Transverse colon (tissue), 4 donors: ENCODE measurements at places on chromosomes 7 and 10.

- H3K36me3 ChIP-seq: no peaks in the 10 kb centered on the region
- H3K4me3 ChIP-seq: no peak overlapping the region
- no peak for DNase-seq
- no peaks in the 10 kb centered on the region for H3K4me1 ChIP-seq
These were observed 15.6 kb upstream of the EFCAB10 start for GRCh38 chr7:105596866-105597265.

- H3K36me3 ChIP-seq: no peaks in the 10 kb centered on the region
- H3K27me3 ChIP-seq: peaks cover 29% of the 10 kb centered on the region
- H3K4me1 ChIP-seq: peaks cover 3% of the 10 kb centered on the region
- DNase-seq: peak; percentile 74
- H3K4me3 ChIP-seq: no peak within 1 kb of the TSS
- no peak within 1 kb of the TSS for H3K27ac ChIP-seq
These were observed at the start of gene SRRM3 for GRCh38 chr7:76201732-76202665. TSS of gene SRRM3 (plus strand) at chr7:76201896. CDS start at chr7:76235067, 33,171 bp downstream.

DNA sequence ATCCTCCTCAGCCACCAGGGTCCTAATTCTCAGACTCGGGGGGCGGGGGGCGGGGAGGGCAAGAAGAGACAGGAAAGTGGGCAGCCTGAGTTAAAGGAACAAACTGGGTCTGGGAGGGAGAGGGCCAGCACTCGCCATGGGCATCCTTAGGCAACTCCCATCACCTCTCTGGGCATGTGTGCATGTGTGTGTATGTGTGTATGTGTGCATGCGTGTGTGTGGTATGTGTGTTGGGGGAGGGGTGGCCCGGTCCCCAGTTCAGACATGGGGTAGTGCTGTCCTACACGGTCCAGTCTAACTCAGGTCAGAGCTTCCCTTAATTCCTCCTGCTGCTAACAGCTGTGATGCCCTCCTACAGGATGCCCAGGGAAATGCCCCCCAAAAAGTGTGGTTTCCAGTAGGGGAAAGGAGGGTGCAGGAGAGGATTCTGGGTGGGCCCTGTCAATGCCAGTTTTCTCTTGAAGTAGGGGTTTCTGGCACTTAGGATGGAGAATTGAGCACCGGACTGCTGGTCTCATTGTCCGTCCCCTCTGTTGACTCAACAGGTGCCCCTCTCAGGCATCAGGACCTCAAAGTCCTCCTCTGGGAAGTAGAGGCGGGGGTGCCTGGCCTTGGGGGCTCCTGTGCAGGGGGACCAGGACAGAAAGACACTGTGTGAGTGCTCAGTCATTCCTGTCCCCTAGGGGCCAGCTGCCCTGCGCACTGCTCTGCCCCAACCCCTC, 15.1 kb upstream of the ZMIZ1 start:
- H3K27ac ChIP-seq: no peak overlapping the region
- no peak for DNase-seq

DNA sequence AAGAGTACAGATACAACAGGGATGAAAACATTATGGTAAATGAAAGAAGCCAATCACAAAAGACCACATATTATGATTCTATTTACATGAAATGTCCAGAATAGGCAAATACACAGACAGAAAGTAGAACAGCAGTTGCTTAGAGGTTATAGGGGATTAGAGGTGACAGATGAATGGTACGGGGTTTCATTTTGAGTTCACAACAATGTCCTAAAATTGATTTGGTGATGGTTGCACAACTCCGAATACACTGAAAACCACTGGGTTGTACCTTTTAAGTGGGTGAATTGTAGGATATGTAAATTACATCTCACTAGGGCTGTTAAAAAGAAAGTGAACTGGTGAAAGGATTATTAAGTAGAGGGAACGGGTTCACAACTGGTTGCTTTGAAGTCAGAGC, 76.3 kb upstream of the MRLN start:
- no peak overlapping the region for H3K4me3 ChIP-seq
- no peak for DNase-seq
- no peak overlapping the region for H3K27ac ChIP-seq
- H3K27me3 ChIP-seq: no peaks in the 10 kb centered on the region
- H3K36me3 ChIP-seq: no peaks in the 10 kb centered on the region
- peaks cover 7% of the 10 kb centered on the region for H3K4me1 ChIP-seq

- H3K27ac ChIP-seq: peak overlapping the region; percentile 68
- no peak for DNase-seq
- H3K27me3 ChIP-seq: no peaks in the 10 kb centered on the region
- H3K4me1 ChIP-seq: peaks cover 33% of the 10 kb centered on the region
- H3K4me3 ChIP-seq: no peak overlapping the region
These were observed 18.9 kb downstream of the SGMS1 start for GRCh38 chr10:50604809-50605208.

- no peak overlapping the region for H3K4me3 ChIP-seq
- H3K4me1 ChIP-seq: peaks cover 25% of the 10 kb centered on the region
- H3K27me3 ChIP-seq: no peaks in the 10 kb centered on the region
- no peak overlapping the region for H3K27ac ChIP-seq
- no peaks in the 10 kb centered on the region for H3K36me3 ChIP-seq
These were observed 170.1 kb downstream of the ST7 start for GRCh38 chr7:117123311-117123926.

DNA sequence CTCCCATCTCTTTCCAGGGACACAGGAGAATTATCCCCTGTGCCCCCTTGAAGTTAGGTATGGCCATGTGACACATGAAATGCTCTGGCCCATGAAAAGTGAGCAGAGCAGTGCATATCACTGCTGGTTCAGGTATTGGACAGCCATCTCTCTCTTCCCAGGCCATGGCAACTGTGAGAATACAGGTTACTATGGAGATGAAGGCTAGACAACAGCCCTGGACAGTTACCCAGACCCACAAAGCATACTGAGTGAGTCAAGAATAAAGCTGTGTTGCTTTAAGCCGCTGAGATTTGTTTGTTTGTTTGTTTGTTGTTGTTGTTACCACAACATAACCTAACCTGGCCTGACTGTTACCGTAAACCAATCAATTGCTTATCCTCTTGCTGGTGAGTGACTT, 722.3 kb downstream of the KCNMA1 start:
- no peaks in the 10 kb centered on the region for H3K27me3 ChIP-seq
- no peak for DNase-seq
- H3K4me1 ChIP-seq: peaks cover 10% of the 10 kb centered on the region
- no peaks in the 10 kb centered on the region for H3K36me3 ChIP-seq
